ENCODE measurements at places on chromosomes 2 and 18.

DNA sequence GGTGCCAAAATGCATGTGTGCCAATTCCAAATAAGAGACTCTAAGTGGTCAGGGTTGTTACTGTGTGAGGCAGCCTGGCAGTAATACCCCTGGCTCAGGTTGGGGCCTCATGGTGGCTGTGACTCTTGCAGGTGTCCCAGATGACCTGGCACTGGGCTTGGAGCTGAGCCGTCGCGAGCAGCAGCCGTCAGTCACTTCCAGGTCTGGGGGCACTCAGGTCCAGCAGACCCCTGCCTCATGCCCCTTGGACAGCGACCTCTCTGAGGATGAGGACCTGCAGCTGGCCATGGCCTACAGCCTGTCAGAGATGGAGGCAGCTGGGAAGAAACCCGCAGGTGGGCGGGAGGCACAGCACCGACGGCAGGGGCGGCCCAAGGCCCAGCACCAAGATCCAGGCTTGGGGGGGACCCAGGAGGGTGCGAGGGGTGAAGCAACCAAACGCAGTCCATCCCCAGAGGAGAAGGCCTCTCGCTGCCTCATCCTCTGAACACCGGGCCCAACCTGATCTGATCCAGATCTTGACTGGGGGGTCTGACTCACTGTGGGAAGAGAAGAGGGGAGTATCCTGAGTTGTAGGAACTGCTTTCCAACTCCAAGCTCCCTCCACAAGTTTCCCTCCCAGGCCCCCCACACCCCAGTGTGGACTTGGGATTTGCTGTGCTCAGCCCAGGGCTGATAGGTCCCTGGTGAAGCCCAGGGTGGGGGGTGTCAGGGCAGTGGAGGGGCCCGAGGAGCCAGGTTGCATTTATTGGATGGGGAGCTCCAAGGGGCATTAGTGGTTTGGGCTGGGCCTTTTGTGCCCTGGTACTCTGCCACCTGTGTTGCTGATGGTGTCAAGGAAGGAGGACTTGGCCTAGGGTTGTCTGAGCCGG, 5.6 kb downstream of the DNAJB2 start:
- DNase-seq: no peak

DNA sequence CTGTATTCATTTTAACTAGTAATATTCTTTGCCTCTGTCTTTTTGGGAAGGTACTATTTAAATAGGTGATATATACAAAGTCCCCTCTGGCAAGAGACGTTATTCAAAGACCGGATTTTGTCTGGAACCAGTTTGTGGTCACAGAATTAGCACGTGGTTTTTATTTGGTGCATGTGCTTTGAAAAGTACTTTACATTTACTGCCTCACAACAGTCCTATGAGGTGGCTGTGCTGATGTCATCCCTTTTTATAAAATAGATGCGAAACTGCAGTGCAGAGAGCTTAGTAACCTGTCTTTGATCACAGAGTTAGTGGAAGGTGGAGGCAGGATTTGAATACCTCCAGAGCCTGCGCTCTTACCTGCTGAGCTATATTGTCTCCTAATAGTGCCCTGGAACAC, 4.0 kb downstream of the LPIN1 start:
- no peak for DNase-seq

DNA sequence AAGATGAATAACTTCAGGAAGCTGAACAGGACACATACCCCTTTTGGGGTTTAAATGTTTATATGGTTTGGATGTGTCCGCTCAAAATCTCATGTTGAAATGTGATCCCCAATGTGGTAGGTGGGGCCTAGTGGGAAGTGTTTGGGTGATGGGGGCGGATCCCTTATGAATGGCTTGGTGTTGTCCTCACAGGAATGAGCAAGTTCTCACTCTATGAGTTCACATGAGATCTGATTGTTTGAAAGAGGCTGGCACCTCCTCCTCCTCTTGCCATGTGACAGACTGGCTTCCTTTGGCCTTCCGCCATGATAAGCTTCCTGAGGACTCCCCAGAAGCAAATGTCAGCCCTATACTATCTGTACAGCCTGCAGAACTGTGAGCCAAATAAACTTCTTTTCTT, 88.6 kb upstream of the ZNF532 start:
- DNase-seq: no peak

DNA sequence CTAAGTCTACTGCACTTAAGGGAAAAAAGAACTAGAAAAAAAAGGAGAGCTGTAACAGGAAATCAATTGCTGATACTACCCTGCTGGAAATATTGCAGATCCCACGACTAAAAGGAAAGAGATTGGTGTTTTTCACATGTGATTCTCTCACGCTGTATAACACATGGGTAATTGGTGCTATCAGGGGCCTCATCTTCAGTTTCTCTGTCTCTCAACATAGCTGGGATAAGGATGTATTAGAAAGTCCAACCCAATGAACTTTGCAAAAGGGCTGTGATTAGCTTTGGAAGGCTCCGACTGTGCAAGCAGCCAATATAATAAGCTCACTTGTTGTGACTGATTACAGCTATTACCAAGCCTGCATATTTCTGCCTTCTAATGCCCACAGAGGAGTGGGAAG, 133.4 kb downstream of the NRP2 start:
- DNase-seq: no peak

- no peak for DNase-seq
Observed at GRCh38 chr2:219736209-219736608, 108.8 kb downstream of the SLC4A3 start.

- DNase-seq: no peak
Observed at GRCh38 chr2:146992057-146992456, 852.8 kb upstream of the ACVR2A start.

GRCh38 chr18:67639872-67640271, 123.4 kb upstream of the DSEL start:
- no peak for DNase-seq

DNA sequence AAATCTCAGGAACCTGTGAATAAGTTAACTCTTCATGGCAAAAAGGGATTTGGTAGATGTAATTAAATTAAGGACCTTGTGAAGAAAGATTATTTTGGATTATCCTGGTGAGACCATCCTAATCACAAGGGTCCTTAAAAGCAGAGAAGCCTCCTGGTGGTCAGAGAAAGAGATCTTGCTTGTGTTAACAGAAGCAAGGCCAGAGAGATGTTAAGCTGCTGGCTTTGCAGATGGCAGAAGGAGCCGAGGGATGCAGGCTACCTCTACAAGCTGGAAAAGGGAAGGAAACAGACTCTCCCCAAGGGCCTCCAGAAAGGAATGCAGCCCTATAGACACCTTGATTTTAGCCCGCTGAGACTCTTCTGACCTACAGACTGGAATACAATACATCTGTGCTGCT, 197.0 kb downstream of the STK39 start:
- DNase-seq: no peak

GRCh38 chr2:109385506-109385905, 228.3 kb downstream of the SEPTIN10 start:
- no peak for DNase-seq

GRCh38 chr18:40387130-40387787, 1567.8 kb upstream of the PIK3C3 start:
- no peak for DNase-seq

- no peak for DNase-seq
Observed at GRCh38 chr2:238966072-238966937, 118.4 kb downstream of the TWIST2 start.

GRCh38 chr2:179824961-179825360, 36.5 kb downstream of the ZNF385B start:
- no peak for DNase-seq

DNA sequence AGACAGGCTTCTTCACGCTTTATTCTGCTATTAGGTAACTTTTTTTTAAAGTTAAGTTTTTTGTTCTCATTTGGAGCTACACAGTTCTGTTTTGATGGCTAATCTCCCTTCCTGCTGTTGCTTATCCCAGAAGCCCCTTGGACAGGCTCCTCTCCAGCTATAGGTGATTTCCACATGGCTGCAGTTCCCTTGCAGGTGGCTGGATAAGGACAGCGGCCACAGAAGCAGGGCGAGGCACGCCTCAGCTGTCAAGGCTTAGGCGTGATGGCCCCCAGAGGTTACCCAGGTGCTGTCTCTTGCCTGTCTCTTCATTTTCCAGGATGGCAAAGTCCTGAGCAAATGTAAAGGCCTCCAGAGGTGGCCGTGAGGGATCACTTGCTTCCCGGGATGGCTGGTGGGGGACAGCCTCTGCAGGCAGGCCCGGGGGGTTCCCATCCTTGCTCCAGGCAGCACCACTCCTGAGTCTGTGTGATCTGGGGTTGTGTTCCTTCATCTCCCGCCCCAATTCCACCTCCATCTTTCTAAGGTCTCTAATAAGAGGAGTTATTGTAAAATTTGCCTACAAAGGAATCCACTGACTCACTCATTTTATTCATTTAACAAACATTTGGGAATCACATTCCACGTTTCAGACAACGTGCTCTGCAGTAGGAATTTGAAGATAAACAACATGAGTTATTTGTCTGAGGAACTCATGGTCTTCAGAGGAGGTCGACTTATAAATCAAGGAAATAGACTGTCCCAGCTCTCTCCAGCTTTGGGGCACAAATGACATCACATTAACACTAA, 53.4 kb downstream of the NAPG start:
- no peak for DNase-seq
